NCI-H526 (cell line): ENCODE measurements at places on chromosomes 6 and 20.

- no peak for DNase-seq
Observed at GRCh38 chr6:154861825-154862224, 128.6 kb downstream of the SCAF8 start.

- no peak for DNase-seq
Observed at GRCh38 chr6:41036601-41037000, 2.4 kb downstream of the UNC5CL start.

GRCh38 chr6:12962529-12962928, 246.0 kb downstream of the PHACTR1 start:
- no peak for DNase-seq

DNA sequence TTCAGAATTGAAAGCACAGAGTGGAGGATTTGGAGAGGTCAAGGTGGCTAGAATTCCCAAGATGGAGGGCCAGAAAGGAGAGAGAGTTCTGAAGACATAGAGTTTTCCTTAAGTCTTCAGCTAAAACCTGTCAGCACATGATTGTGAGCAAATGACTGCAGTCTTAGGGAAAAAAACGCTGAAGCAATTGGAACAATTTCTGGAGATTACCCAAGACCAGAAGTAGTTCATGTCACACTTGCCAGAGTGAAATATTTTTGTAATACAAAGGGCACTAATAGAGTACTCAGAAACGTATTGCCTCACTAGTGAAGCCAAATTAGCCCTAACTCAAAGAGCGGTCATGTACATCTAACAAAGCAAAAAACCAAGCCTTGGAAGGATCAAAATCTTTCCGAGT, 541.3 kb upstream of the MARCKS start:
- DNase-seq: no peak

DNA sequence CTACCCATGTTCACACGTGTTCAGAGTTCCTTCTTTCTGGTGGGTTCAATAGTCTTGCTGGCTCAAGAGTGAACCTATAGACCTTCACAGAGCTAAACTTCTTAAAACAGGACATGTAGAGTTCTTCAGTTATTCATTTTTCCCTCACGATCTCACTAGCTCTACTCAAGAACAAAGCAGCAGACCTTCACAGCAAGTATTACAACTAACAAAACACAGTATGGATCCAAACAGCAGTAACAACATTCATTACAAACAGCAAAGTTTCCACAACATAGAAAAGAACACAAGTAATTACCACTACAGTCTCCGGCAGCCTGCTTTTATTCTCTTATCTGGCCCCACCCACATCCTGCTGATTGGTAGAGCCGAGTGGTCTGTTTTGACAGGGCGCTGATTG, 39.5 kb upstream of the MCUR1 start:
- no peak for DNase-seq

GRCh38 chr6:148700741-148701311, 46.0 kb upstream of the UST start:
- DNase-seq: peak; percentile 36

DNA sequence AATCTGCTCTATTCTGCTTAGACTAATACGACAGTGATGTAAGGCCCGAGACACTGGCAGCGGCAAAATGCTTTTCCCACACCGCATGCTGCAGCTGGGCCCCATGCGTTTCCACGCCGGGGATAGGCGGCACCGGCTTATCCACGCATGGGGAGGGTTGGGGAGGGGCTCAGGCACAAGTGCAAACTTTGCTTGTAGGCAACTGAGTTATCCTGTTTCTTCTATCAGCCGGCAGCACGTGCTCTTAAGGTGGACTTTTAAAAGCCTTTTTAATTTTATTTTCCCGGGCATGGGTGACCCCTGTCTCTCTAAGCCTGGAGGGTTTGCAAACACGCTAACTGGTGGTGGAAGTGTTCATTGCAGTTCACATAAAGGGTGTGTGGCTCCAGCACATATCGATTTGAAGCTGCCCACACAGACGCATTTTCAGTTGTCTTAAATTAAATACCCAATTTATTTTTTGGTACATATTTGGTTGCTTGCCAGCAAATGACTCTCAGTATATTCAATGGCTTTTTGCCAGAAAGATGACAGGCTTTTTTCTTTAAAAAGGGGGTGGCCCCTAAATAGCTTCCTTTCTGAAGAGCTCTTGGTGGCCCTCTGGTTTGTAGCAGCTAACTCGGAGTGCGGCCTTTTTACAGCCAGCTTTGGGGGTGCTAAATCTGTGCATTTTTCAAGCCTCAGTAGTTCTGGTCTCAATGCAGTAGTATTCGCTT, 561.8 kb upstream of the AGPAT4 start:
- DNase-seq: no peak

DNA sequence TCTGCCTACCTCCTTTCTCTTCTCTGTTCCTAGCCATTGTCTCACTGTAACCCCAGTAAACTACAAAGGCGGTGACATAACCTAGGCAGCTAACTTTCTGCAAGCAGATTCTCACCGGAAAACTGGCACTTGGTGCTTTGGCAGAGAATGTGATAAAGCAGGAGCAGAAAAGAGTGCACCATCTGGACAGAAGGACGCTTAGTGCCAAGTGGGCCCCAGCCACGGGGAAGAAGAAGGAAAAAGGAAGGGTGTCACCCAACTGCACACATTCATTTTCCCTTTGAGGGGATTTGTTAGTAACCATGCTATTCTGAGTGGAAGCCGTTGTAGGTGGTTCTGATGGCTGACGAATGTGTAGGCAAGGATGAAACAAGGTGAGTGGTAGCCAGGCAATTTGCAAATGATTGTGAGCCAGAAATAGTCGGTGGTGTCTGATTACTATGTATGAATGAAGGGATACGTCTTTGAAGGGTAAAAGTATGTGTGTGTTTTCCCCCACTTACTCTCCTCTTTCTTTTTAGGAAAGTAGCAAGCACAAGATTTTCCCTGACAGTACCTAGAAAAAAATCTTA, 148.3 kb upstream of the STXBP5 start:
- peak; percentile 82 for DNase-seq
